ENCODE measurements at places on chromosomes 3 and 15.

DNA sequence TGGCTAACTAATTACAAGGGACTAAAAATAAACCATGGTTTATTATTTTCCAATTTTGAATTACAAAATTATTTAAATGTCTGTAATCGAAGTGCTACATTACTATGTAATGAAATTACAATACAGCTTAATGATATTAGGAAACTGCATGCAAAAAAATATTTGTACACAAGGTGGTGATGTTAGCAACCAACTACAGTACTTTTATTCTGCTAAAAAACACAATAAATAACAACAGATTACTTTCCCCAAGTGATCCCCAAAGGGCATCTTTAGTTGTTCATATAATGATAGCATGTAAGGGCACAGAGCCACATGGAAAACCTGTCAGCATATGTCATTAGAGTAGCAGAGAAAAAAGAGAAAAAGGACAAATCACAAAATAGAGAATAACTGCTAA, 147.5 kb upstream of the SOX2 start:
- DNase-seq = no peak

DNA sequence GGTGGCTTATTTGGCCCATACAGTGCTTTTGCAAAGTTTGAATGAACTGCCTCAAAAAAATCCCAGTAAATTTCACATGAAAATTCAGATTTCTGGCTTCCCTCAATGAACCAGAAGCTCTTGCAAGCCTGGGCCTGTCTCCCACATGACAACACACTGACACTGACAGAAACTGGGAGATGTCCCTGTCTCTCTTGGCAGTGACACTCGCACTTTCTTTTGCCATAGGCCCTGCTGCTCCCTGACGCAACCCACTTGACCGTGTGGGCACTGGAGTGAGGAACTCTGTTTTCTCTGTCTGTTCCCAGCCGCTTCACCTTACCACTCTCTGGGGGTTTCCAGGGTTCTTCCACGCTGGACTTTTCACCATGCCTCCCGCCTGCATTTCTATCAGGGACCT, 524.5 kb downstream of the SHQ1 start:
- no peak for DNase-seq

- DNase-seq = no peak
These were observed 3.1 kb downstream of the HGD start for GRCh38 chr3:120678984-120679383.

GRCh38 chr3:17847156-17847555, 104.7 kb upstream of the TBC1D5 start:
- DNase-seq = no peak

GRCh38 chr3:65285956-65286355, 598.2 kb upstream of the ADAMTS9 start:
- no peak for DNase-seq

DNA sequence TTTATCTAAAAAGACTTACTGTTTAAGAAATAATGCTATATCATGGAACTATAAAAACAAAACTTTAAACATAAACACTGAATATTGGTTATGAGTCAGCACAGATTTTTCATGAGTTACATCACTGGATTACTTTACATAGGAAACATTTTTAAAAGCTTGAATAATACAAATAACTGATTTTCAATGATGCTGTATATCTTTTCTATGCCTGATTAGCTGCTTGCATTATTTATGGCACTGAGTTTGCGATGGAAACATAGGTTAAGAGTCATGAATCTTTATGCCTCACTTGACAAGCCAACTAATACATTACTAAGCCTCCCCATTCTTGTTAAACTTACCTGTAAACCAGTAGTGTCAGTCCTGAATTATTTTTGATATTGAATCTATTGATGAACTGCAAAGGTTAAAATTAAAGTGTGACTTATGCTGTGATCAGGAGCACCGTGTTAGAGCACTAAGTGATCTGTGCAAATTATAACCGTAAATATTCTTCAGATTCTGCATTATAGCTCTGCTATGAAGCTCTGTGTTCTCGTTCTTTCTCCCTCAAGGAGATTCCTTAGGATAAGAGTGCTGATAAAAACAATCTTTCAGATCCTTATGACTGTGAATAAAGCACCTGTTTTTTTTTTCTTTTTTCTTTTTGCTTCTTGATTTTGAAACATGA, 437.3 kb upstream of the BCHE start:
- no peak for DNase-seq

GRCh38 chr3:178982137-178982536, 89.5 kb downstream of the ZMAT3 start:
- no peak for DNase-seq

DNA sequence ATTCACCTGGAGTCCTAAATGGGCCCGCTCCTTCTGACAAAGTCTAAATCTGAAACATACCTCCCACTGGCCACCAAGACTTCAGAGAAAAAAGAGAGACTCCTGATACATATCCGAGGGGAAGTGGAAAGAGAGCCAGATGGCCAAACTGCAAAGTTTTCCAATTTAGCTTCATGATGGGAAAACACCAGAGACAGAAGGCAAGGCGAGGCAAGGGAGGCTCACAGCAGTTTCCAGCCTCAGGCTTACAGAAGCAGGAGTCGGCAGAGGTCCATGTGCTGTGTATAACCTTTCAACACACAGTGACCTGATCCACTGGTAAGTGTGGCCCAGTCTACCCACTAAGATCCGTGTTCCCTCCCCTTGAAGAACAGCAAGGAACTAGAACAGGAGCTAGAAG, 29.9 kb upstream of the PDE8A start:
- DNase-seq = no peak

DNA sequence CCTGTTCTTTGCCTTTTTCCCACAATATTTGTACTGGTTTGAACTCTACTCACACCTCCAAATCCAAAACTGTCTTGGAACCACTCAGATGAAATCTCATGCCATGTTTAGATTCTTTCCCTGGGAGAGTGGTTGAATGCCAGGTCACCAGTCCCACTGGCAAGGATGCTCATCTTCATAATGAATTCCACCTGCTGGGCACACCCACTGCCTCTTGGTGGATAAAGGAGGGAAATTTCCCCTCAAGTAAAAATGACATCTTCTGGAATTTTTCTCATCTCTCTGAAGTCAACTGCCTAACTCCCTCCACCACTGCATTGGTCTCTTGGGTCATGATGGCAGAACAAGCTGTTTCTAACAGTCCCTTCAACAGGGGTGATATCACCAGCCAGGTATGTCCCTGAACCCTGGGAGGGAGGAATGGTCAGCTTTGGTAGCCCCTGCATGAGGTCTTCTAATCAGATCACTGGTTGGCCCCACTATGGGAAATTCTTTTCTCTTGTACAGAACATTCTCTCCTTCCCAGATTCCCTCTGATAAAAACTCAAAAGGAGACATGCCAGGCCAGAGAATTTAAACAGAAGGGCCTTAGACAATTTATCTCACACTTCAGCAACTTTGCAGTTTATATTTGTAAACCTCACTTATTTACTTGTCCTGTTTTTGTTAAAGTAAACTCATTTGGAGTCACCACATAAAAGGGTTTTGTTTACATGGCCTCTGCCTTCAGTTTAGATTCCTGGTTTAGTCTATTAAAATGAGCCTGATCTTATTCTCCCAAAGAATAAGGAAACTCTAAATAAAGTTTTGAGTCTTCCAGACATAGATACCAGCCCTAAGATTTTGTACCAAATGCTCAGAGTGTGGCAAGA, 143.4 kb downstream of the WNT5A start:
- no peak for DNase-seq

- DNase-seq = no peak
These were observed 57.5 kb upstream of the ITGA11 start for GRCh38 chr15:68489421-68489820.

DNA sequence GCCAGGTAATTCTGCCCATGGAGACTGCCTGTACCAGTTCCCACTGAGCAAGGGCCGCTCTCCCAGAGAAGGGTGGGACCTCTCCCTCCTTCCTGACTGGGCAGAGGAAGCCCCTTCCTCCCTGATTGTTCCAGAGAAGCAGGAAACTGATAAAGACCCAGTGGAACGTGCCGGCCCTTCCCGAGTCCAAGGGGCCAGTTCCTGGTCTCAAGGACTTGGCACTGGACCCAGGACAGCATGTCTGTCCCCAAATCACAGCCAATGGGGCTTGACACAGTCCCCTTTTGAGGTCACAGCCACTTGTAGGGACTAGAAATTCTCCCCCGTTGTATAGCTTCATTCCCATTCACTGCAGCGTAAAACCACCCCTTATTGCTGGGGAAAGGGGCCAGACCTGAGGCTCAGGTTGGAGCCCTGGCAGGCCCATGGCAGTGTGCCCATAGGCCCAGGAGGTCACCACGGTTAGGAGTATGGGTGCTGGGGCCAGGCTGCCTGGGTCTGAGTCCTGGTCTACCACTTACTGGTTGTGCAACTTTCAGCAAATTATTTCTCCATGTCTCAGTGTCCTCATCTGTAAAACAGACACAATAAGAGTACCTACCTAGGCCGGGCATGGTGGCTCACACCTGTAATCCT, 18.1 kb downstream of the CSRNP1 start:
- DNase-seq = no peak

DNA sequence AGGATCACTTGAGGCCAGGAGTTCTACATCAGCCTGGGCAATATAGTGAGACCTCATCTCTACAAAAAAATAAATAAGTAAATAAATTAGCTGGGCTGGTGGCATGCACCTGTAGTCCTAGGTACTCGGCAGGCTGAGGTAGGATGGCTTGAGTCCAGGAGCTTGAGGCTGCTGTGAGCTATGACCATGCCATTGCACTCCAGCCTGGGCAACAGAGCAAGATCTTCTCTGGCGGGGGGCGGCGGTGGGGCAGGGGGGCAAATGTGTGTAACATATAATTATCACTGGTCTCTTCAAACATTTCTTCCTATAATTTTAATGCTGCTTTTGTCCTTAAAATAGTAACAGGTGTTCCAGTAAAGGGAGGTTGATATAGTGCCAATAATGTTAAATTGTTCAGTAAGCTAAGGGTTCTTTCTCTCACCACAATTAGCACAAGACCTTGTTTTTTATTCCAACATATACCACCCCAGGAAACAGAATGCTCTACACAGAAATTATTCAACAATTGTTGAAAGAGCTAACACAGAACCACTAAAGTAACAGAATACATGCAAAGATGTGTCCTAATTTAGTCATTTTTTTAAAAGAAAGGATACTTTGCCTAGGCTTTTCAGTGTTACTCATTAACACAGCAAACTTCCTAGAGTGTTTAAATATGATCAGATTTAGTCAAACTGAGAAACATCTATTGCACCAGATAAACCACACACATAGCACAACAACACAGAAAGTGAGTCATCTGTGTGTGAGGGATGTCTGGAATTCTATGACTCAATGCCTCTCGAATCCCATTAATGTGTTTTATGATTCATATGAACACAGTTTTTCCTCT, 29.1 kb downstream of the ANKRD28 start:
- no peak for DNase-seq

GRCh38 chr3:17489139-17489538, 253.3 kb downstream of the TBC1D5 start:
- no peak for DNase-seq

DNA sequence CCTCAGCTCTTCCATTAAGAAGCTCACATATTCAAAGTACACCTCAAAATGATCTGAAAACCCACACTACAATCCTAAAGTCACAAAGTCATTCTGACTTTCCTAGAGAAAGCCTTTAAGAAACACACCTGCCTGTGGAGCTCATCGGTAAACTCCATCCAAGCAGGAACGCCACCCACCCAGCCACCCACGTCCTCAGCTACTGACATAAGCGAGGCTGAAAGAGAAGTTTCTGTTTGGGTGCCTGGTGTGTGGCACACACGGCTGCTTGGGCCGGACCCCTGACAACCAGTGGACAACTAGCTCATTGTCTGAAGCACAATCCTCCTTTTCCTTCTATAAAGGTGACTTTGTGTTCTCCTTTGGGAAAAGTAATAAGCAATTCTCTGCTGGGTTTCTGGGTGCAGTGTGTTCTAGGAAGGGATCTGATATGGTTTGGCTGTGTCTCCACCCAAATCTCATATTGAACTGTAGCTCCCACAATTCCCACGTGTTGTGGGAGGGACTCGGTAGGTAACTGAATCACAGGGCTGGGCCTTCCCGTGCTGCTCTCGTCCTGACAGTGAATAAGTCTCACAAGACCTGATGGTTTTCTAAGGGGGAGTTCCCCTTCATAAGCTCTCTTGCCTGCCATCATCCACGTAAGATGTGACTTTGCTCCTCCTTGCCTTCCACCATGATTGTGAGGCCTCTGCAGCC, 26.1 kb downstream of the FAM174B start:
- DNase-seq = no peak

DNA sequence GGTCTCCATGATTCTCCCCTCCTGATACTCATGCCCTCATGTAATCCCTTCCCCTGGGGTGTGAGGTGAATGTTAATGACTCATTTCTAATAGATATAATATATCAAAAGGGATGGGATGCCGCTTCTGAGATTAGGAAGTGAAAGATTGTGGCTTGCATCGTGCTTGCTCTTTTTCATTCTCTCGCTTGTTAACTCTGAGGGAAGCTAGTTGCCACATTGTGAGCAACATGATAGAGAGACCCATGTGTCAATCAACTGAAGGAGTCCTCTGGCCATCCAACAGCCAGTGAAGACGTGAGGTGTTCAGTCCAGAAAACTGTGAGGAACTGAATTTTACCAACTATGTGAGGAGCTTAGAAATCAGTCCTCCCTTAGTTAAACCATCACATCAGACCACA, 28.9 kb upstream of the DRD3 start:
- DNase-seq = no peak

GRCh38 chr15:83066034-83066733, 868 bp downstream of the BTBD1 start:
- DNase-seq = no peak

GRCh38 chr3:17038900-17039553, 154.3 kb downstream of the PLCL2 start:
- DNase-seq = no peak

DNA sequence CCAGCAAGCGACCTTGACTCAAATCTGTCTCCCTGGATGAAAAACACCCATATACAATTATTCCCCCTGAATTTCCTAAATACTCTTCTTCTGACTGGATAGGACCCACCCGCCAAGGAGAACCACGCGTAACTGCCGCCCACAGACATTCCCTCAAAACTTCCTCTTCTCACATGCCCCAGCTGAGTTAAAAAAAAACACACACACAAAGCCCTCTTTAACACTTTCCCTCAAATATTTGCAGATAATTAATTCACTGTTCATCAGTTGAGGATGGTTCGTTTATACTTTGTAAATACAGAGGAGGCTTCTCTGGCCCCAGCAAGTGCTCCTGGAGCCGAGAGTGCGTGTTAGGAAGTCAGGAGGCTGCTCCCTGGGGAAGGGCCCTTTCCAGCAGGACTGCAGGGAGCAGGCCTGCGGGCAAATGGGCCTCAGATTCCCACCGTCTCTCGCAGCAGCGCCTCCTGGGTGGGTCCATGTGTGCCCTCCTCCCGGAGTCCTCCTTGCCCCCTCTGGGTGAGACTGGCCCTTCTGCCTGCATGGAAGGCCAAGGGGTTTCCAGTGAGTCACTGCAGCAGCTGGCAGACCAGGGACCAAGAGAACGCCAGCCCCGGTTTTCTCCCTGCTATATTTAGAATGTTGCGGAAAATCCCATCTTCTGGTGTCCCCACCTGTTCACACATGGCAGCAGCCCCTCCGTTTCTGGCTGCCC, 46.8 kb downstream of the MGLL start:
- no peak for DNase-seq

- no peak for DNase-seq
These were observed 244.4 kb upstream of the TOPAZ1 start for GRCh38 chr3:43997316-43997715.

GRCh38 chr3:196471551-196471950, 32.0 kb downstream of the RNF168 start:
- no peak for DNase-seq

All from stimulated activated effector memory CD8-positive, alpha-beta T cell treated with anti-CD3 and anti-CD28 coated beads, Interleukin-12 subunit alpha, Interleukin-12 subunit beta, amount 100 ng/mL, for 72 hours (primary cell).